ENCODE measurements at places on chromosomes 7 and 10.

DNA sequence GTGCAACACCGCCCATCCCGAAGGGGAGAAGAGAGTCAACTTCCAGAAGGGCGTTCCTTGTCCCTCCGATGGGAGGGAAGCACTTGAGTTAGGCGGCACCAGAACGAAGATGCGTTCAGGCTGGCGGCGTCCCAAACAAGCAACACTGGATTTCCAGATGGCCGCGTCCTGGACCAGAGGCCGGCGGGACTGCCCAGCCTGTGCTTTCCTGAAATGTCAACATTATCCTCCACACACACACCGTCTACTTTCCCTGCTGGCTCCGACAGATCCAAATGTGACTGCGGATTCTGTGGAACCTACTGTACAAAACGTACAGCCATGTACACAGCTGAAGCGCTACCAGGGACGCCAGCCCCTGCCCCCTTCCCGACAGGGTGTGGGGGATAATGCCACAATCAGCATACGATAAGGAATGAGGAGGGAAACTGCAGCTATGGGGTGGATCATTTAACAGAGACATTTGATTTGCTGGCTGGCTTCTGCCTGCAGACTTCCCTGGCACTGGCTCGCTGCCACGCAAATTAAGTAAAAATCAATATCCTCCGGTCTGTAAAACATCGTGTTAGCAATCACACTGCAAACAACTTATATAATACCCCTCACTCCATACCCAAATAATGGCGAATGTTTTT is 82.1 kb downstream of the ZRANB1 start:
- no peak for DNase-seq

DNA sequence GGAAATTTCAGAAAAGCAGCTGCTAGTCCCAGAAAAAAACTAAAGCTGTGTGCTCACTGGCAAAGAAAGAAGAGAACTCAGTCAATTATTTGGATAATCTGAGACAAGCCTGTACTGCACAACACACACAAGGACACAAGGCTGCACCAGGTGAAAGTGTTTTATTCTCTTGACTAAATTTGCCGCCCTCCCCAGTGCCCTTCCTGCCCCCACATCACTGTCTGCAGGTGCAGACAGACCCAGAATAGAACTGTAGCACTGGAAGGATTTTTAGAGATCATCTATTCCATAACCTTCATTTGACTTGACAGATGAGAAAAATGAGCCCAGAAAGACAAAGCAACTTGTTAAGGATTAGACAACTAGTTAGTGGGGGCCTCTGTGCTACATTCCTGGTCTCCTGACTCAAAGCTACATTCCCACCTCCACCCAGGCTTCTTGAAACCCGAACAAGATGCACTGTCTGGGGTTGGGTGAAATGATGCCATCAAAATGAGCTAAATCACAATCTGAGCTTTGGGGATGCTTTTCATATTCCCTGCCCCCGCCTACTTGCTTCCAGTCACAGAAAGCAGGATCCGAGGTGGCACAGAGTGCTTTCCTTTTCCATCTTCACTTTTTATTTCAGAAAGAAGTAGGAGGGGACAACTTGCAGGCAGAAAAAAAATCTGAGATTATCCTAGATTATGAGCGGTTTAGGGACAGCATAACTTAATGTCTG is 5.2 kb upstream of the VAX1 start:
- no peak for DNase-seq

DNA sequence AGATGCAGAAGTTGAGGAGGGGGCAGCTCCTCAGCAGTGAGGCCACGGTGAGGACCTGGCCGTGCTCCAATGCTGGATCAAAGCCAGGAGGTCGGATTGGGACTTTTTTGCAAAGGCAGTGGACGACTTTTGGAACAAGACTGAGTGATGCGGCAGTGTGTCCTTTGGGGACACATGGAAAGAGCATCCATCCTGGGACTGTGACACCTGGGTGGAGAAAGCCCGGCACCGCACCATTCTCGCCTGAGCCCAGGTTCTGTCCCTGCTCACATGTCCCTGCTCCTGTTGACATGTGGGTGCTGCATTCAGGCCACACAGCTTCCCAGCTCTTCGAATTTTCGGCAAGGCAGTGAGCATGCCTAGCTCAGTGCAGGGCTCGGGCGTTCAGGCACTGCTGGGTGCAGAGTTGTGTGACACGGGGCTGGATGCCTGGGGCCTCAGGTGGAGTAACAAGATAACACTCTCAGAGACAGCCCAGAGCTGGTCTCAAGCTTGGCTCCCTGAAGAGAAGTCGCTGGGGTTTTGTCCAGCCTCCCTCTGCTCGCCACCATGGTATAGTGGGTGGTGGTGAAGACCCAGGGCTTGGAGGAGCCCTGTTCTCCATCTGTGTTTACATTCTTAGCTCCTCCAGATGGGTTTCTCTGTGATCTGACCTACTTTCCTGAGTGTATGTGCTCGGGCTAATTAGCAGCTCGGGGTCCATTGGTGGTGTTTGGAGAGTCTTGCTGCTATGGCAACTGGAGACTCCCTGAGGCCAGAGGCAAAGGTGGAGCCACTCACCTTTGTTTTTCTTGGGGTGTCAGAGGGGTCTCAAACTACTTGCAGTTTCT is 111.7 kb upstream of the BTBD16 start:
- DNase-seq, result no peak

DNA sequence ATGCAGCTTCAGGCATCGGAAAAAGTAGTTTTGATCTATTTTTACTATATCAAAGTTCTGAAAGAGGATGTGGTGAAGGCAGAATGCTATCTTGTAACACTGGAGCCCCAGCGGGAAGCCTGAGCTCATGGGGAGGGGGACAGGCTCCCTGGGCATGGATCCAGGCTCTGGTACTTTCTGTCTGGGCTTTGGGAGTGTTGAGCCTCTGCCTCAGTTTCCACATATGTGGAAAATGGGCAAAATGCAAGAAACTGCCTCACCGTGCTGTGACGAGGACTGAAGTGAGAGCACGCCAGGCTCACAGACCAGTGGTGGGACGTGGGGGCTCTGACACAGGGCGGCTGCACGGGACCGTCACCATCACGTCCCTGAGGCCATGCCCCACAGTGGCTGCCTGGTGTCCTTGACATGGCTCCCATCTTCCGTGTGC is 182.9 kb upstream of the SHH start:
- DNase-seq, result no peak

DNA sequence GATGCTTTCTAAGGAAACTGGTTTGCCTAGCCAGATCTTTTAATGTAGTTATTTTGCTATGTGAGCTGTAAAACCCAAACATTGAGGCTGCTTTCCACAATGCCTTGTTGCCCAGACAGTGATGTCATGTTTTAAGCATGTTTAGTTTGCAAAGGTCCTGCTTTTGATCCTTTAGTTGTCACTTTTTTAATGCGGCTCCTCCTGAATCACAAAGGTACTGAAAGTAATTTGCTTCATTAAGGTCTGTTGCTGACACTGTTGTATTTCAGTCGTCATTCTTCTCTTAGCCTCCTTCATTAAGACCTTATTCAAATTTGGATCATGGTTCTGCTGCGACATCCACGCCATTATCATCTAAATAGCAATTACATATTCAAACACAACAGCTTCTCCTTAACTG is 10.6 kb downstream of the RPA3 start:
- no peak for DNase-seq

- no peak for DNase-seq
Measured at GRCh38 chr7:1106063-1106792, 18.3 kb downstream of the GPER1 start.

Data from naive B cell (primary cell).